RWPE1 (cell line): ENCODE measurements at places on chromosomes 1 and 21.
A peak's percentile ranks its signal among the peaks of the same experiment; 100 is the strongest.

DNA sequence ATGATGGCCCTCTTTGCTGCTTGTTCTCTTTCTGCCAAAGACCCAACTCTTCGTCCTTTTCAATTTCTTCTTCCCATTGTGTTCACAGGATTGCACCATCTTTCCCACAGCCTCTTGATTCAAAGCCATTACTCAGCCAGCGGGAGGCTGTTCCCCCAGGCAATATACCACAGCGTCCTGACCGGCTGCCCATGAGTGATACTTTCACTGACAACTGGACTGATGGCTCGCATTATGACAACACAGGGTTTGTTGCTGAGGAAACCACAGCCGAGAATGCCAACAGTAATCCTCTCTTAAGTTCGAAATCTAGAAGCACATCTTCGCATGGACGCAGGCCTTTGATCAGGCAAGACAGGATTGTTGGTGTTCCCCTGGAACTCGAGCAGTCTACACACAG, 167.4 kb downstream of the LRRC40 start:
- peak; percentile 30 for DNase-seq

GRCh38 chr1:153733970-153734369, 6.1 kb downstream of the INTS3 start:
- DNase-seq = no peak

DNA sequence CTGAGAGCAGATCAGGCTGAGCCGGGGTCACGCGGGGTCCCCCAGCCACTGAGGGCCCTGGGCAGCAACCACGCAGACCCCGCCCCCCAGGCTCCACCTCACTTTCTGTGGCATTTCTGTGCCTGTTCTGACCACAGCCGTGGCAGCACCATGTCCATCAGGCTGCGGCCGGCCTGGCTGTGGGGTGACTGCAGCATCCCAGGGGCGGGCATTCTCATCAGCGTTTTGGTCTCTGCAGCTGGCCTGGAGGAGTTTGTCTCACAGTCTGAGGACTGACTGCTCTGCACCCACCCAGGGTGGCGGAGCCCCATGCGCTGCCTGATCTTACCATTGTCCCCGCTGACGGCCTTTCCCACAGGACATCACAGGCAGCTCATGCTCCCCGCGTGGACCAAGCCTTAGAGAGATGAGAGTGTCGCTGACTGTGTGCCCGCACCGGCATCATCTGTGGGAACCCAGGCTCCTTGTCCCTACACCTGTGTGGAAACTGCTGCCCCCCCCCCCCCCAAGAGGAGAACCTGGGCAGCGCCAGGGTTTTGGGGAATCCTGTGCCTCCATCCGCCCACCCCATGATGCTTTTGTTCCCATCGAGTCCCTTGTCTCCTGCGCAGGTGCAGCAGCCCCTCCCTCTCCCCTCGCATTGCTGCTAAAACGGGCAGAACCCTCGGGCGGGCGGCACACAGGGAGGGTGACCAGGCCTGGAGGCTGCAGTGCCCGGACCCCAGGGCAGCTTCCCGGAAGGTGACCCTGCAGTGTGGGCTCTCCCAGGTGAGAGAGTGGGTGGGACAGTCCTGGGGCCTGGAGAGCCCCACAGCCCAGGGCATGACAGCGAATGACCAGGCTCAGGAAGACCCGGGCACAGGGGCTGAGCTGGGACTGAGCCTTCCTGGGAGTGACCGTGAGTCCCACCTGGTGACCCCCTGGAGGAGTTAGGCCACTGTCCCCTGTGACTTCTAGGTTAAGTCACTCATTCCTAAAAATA, 1.8 kb downstream of the KRTAP10-1 start:
- no peak for DNase-seq

DNA sequence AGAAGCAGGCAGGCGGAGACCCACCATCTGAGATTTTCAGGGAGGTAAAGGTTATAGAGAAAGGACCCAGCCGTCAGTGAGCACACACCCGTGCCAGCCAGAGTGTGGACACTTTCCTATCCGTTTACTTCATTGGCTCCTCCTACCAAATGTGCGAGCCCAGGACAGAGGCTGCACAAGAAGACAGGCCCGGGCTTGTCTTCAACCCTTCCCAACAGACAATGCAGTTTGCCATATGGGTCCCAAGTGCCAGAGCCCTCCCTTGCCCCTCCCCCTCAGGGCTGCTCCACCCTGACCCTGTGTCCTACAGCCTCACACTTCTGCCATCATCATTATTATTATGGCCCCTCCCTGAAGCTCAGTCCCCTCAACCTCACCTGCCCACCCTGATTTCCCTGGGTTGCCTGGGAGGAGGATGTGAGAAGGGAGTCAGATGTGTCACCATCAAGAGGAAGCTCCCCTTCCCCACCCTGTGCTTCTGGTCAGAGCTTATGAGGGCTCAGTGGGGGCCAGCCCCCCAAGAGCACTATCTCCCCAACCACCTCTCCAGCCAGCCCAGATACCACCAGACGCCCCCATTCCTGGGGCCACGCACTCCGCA, 9.4 kb downstream of the LAPTM5 start:
- DNase-seq = peak; percentile 76

- no peak for DNase-seq
Measured at GRCh38 chr1:192732787-192733186, 76.1 kb upstream of the RGS2 start.

GRCh38 chr1:184595596-184595995, 159.1 kb downstream of the EDEM3 start:
- DNase-seq = peak; percentile 17

GRCh38 chr21:22189278-22189677, 1191.1 kb downstream of the NCAM2 start:
- no peak for DNase-seq

DNA sequence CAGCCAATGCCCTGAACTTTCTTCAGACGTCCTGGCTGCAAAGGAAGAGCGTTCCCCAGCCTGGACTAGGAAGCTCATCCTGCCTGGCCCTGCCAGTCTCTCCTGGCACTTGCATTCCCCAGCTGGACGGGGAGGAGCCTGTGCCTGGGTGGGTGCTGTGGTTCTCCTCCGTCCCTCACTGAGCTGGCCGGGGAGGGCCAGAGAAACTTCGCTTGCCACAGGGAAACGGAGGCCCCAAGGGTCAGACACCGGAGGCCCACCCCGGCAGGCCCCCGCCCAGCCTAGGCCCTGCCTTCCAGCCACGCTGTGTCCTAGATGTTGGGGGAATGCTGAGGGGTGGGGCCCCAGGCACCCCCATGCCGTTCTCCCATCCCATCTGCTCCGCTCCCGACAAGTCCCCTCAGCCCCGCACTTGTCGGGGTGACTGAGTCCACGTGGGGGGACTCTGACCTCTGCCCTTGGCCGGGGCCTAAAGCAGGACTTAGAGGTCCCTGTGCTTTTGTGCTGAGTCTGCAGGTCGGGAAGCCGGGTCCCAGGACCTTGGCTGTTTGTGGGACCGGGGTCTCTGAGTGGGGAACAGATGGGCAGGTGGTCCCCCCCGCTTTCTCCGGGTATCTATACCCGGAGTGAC, 4.8 kb downstream of the FTCD start:
- DNase-seq = no peak

DNA sequence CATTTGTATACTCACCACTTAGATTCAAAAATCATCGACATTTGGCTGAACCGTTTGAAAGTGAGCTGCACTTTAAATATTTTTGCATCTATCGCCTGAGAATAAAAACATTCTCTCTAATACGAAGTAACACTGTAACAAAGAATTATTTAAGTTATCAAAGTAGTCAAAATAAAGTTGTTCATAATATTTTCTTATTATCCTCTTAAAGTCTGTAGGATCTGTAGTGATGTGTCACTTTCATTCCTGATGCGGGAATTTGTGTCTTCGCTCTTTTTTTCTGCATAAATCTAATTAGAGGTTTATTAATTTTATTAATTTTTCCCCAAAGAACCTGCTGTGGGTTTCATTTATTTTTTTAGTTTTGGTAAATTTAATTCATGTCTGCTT, 74.8 kb downstream of the ETS2 start:
- DNase-seq = no peak

DNA sequence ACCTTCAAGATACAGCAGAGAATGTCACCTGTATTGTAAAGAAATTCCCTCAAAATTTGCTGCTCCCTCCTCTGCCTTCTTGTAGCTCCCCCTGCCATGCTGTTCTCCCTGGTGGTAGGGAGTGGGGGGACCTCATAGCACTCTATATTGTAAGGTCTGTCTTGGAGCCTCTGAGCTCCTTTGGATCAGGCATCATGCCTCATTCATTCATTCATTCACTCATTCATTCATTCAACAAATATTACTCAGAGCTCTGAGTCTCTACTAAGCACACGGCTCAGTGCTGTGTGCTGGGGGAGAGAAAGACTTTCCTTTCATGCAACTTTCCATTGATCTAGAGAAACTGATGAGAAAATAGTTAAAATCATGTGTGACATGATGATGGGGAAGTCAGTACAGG, 27.1 kb upstream of the EPHB2 start:
- DNase-seq = no peak

- DNase-seq = no peak
Measured at GRCh38 chr1:183877053-183877720, 72.3 kb downstream of the RGL1 start.

DNA sequence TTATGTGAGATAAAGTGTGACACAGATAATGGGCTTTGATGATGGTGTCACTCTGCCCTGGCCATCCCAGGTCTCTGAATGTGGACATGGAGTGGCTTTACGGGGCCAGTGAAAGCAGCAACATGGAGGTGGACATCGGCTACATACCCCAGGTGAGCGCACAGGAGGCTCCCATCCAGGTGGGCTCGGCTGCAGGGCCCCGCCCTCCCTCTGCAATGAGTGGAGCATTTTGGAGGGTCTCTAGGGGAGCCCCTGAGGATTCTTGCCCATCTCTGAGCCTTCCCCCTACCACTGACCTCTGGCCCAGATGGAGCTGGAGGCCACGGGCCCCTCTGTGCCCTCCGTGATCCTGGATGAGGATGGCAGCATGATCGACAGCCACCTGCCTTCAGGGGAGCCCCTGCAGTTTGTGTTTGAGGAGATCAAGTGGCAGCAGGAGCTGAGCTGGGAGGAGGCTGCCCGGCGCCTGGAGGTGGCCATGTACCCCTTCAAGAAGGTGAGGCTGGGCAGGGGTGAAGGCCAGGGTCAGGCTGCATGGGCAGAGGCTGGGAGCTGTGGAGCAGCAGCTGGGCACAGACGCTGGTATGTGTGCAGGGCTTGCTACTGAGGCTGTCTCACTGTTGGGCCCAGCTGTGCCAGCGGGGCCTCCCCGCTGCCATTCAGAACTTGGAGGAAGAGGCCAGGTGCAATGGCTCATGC, 8.2 kb upstream of the MTFR1L start:
- no peak for DNase-seq

DNA sequence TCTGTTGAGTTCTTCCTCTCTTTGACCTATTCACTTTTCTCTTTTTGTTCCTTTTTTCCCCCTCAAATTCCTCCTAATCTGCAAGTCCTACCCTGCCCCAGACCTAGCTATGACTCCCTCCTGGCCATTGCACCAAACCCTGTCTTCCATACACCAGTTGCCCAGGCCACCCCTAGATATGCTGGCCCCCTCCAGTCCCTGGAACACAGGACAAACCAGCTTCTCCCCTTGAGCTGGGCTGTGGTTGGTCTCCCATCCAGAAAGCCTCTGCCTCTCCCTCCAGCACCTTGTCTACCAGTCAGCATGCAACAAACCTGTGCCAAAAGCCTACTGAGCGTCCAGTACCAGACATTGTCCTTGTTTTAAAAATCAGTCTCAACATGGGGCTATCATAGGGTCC, 59.4 kb downstream of the ELK4 start:
- DNase-seq = no peak

DNA sequence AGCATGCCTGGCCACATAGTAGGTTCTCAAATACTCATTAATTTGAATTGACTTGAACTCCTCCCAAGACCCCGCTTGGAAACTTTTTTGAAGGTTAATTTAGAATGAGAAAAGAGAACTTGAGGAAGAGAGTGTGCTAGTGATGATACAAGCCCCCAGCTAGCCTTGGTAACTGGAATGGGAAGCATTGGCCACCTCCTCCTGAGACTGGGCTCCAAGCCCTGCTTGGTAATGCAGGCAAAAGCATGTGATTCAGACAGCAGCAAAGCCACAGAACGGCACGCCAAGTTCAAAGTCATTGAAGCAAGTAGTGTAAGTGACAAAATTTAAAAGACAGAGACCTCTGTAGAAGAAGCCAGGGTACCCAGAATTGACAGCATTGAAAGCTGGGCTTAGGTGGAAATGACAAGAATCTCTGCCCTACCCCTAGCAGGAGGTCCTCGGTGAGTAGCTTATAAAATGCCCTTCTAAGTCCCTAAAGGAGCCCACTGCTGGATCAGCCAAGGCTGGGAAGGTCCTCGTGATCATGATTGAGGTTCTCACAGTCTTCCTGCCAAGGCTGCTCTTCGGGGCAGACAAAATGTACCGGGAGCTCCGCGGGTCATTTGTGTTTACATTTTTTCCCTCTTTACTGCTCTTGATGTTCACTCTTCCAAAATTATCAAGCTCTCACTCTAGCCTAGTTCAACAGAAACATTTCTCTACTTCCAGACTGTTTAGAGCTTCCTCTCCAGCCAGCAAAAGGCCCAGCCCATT, 99.4 kb downstream of the TSEN15 start:
- no peak for DNase-seq

- peak; percentile 32 for DNase-seq
Measured at GRCh38 chr1:150268340-150268704, 494 bp downstream of the APH1A start.

DNA sequence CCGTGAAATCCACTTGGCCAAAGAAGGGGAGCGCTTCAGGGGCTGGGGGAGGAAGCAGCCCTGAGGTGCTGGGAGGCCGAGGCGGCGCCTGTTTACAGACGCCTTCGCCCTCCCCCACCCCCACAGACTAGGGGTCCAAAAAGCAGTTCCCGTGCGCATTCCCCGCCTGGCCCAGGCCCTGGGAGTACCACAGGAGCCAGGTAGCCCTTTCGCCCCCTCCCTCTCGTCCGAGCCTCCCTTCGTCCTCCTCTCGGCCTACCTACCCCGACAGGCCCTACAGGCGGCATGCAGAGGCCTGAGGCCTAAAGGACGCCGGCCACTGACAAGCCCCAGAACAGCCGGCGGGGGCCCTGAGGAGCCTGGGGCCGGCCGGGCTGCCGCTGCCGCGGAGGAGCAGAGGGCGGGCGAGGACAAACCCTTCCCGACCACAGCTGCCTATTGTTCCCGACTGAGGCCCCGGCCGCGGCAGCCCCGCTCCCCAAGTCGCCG, 522 bp downstream of the RC3H1 start:
- peak; percentile 34 for DNase-seq

DNA sequence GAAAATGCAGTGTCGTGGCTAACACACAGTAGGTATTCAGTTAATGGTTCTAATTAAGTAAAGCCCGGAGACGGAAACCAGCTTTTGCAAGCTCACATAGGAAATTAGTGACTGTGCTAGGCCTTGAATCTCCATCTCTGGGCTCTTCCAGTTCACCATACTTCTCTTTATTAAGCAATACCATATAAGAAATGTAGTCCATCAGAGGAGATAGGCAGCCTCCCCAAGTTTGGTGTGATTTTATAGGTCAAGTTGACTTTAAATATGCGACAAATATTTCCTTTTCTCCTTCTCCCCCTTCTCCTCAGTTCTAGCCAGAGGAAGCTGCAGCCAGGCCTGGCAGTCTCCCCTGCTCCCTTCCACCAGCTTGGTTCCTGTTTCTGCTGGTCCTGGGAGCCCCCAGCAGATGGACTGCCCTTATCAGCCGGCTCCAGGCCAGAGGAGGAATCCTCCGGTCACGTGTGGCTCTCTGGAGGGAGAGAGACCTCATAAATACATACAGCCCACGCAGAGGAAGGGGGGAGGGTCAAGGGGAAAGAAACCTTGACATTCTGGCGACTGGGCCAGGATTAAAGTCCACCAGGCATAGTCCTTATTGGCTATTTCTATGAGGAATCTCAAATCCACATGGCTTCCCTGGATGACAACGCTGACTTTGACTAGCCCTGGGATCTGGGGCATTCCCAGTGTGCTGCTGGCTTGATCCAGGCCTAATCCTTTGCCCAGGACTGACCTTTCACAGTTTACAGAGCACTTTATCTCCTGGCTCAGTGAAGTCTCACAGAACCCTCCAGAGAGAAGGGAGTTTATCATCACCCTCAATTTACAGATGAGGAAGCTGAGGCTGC, 115.1 kb upstream of the JUN start:
- no peak for DNase-seq
